ENCODE measurements at places on chromosomes 5 and 9.

DNA sequence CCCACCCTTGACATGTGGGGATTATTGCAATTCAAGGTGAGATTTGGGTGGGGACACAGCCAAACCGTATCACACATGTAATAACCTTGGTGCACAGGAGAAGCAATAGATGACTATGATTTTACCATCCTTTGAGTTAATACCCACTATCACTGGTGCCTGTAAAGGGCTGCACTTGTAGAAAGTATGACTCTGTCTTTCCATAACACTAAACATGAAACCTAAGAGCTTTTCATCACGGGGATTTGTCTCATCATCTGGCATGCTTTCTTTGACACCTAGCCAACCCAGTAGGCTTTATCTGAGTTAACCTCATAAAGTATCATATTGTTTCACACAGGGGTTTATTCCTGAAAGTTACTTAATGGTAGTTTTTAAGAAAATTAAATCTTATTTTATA, 188.9 kb upstream of the TNC start:
- no peak for DNase-seq

DNA sequence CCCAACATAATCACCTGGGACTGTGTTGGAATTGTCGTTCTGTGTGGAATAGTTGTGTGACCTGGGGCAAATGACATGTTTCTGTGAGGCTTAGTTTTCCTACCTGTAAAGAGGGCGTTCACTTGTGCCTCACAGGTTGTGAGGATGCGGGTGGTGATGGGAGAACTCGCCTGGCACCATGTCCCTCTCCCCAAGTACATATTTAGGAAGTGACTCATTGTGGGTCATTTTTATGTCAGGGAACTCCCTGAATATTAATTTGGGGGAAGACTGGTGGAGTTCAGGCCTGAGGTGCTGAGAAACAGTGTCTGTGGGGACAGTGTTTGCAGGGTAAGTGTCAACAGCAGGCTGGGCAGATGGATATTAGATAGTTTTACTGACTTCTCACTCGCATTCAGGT, 144.7 kb downstream of the KDM4C start:
- no peak for DNase-seq

DNA sequence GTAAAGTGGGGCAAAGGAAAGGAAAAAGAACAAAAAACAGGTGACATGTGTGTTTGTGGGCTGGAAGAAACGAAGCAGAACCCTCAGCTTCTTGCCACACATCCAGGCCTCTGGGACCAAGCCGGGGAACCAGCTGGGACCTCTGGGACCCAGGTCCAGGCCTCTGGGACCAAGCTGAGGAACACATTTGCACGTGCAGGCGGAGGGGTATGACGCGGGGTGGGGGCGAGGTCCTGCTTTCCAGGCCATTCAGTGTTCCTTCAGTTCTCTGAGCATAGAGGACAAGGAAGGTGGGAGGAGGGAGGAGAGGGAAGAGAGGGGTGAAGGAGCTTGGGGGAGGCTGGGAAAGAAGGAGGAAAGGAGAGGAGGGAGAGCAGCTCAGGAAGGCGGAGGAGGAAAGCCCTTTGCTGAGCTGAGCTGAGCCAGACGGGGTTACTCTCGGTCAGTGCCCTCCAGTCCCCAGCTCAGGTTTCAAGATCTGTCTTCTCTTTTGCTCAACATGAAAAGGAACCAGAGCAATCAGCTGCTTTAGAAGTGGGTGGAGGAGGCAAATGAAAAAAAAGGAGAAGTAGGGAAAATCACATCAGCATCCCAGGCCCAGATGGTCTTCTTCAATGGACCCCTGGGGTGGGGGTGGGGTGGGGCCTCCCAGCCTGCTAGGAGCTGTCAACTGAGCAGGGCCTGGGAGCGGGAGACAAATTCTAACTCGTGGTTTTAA, 59.1 kb downstream of the ABCA1 start:
- DNase-seq = peak; percentile 92

DNA sequence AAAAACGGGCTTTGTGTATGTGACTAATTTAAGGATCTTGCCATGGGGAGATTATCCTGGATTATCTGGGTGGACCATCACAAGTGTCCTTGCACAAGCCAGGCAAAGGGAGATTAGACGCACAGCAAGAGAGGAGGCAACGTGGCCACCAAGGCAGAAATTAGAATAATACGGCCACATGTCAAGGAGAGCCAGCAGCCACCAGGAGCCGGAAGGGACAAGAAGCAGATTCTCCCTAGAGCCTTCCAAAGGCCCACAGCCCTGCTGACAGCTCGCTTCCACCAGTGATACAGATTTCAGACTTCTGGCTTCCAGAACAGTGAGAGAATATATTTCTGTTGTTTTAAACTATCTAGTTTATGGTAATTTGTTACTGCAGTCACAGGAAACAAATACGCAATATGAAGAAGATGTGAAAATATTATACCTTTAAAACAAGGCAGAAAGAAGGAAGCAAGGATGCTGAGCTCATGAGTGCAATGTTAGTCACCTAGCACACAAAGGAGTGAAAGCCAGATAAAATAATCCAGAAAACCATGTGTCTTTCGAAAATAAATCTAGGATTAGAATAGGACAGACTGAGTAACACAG, 28.7 kb upstream of the F2RL1 start:
- DNase-seq = no peak

GRCh38 chr9:127897193-127897692, 2.2 kb downstream of the ST6GALNAC6 start:
- peak; percentile 79 for DNase-seq

DNA sequence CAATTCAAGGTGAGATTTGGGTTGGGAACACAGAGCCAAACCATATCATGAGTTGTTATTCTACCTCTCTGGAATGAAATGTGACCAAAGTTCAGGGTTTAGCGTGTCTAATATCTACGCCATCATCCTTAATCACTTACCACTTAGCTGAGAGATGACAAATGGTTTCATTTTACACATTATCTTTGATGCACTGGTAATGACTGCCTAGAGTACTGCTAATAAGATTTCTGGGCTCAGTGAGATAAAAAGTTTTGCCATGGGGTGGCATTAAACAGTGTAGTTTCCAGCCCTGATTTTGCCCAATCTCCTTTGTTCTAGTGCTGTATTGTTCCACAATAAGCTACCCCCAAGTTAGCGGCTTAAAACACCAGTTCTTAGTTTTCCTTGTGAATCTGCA, 367.2 kb downstream of the MLLT3 start:
- DNase-seq = no peak

DNA sequence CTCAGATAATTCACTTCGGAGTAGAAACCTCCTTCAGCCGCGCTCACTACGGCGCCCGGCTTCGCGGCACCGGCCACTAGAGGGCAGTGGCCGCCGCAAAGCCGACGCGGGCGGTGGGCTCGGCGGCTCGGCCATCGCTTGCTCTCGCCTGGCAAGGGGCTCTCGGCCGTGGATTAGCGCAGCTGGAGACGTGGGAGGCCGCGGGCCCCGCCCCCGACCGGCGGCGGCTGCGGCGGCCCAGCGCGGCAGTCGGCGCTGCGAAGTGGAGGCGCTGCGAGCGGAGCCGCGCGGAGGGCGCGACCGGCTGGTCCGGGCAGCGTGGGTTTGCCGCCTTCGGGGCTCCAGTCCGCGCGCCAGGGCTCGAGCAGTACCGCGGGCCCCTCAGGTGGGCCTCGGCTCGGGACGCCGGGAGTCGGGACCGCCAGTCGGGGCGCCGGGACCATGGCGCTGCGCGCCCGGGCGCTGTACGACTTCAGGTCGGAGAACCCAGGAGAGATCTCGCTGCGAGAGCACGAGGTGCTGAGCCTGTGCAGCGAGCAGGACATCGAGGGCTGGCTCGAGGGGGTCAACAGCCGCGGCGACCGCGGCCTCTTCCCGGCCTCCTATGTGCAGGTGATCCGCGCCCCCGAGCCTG, at the start of gene SNX18:
SNX18 (plus strand) TSS at position 248 of the 634 bp plus-strand sequence; CDS start at position 442, 194 bp downstream.
- DNase-seq = peak; percentile 94

GRCh38 chr5:176994460-176995121, 12.0 kb downstream of the UIMC1 start:
- DNase-seq = peak; percentile 97

- DNase-seq = peak; percentile 51
These were observed 802.2 kb upstream of the WWC1 start for GRCh38 chr5:167489202-167489601.

DNA sequence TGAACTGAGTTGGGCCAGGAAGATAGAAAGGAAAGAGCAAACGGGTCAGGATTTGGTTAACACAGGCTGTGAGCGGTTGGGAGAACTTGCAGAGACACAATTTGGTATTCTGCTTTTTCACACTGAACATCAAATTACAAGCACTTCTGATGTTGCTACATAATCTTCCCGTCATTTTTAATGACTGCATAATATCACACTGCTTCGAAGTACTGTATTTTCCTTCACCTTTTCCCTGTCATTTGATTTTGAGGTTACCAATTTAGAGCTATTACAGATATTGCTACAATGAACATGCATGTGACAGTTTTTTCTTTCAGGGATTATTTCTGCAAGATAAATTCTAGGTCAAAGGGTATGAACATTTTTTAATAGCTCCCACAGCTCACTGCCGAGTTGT, 71.4 kb upstream of the CPEB4 start:
- DNase-seq = no peak

- DNase-seq = no peak
These were observed 316.8 kb downstream of the MLLT3 start for GRCh38 chr9:20305452-20305851.

DNA sequence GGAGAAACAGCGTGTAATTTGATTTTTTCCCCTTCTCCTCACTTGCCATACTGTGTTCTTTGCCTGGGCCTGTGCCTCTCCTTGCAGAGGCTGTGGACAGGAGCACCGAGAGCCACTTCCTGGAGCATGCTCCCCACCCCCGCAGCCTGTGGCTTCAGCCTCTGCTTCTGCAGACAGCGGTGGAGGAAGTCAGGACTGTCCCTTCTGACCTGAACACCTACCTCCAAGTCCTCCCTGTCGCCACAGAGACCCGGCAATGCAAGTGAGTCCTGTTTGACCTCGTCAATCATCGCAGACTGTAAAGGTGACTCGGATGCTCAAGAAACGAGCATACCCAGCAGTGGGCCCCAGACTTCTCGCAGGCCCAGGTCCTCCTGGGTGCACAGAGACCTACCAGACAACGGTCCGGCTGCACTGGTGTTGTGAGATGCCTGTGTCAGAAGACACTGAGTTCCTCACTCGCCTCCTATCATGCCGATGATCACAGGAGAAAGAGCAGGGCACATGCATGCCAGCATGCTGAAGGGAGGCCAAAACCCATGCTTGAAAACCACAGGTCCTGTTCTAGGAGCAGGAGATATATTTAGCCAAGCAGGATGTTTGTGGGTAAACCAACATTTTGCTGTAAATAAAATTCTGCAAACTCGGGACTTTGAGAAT, 198.8 kb downstream of the AUH start:
- DNase-seq = peak; percentile 65

- DNase-seq = no peak
These were observed 759 bp upstream of the SUSD1 start for GRCh38 chr9:112175796-112176315.

GRCh38 chr5:159792180-159792579, 124.1 kb upstream of the ADRA1B start:
- no peak for DNase-seq
